IMR-90 (cell line): ENCODE measurements at places on chromosomes 5 and 9.
A peak's percentile ranks its signal among the peaks of the same experiment; 100 is the strongest.

GRCh38 chr5:174172152-174172551 lies 126.6 kb downstream of the NSG2 start:
- no peak for DNase-seq

DNA sequence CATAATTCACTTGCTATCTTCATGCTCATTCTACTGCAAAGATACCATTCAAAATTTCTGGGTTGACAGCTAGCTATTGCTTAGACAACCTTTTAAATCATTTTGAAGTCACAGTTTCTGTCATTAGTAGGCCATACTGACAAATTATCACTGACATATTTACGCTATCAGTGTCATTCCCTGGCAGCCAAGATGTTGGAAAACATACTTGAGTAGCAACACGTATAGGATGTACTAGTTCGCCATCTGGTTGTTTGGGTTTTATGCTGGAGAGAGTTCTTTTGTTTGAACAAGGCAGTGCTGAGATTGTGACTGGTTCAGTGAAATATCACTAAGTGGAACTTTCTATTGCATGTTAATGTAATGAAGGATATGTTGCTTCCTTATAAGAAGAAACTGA lies 621.9 kb downstream of the DTWD2 start:
- DNase-seq = no peak

GRCh38 chr9:127979333-127980059 lies 1.3 kb downstream of the EEIG1 start:
- peak; percentile 29 for DNase-seq

DNA sequence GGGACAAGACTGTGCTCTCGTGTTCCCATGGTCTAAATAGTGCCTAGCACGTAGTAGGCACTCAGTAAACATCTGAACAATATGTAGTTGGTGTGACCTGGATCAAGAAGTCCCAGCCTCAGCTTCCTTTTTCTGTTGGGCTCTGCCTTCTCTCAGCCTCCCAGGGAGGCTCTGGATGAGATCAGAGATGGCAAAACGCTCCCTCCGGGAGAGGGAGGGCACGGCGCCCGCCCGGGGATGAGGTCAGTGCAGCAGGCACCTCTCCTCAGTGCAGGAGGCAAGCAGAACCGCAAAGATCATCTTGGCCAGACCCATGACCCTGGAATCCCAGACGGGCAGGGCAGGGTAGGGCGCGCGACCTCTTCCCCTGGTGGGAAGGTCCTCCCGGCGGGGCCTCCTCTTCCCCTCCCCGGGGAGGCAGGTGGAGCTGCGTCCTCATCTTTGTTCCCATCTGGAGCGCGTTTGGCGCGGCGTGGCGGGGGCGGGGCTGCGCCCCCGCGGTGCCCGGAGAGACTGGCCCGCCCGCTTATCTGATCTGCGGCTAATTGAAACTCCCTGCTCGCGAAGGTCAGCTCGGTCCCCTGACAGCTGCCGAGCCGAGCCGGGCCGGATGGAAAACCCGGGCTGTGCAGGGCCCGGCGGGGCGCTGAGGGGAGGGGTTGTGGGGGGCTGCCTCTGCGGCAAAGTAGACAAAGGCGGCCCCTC lies 60.9 kb downstream of the CXXC5 start:
- peak; percentile 28 for DNase-seq

- no peak for DNase-seq
Measured at GRCh38 chr9:121207371-121207940, 5.8 kb upstream of the RAB14 start.

GRCh38 chr5:113142186-113142585 lies 165.6 kb downstream of the DCP2 start:
- DNase-seq = no peak

DNA sequence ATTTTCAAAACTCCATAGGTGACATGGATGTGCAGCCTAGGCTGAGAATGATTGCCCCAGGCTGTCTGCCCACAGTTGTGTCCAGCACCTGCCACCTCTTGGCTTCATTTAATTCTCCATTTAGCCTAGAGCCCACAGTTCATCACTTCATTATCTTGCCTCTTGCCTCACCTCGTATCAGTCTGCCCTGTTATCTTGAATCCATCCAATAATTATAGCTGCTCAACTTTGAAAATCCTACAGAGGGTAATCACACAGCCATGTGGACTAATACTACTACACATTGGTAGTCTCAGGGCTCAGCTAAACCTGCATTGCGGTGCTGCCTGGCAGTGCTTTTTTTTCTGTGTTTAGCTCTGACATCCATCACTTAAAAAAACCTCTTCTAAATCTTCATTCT lies 7.4 kb downstream of the UGCG start:
- DNase-seq = no peak

GRCh38 chr5:109373932-109374331 lies 35.8 kb downstream of the PJA2 start:
- DNase-seq = no peak

GRCh38 chr9:26243726-26244125 lies 565.5 kb upstream of the TUSC1 start:
- DNase-seq = peak; percentile 85
